Kidney (tissue), 22 donors: ENCODE measurements at places on chromosomes 7 and 10. TPM values are rescaled to one million over a fixed set of nuclear protein-coding genes. Genes with fewer than 3 reads are reported as not detected.

The AGR3 gene
- 20.3 TPM for total RNA-seq

The AKR1D1 gene
- total RNA-seq = not detected

The HOXA2 gene
- total RNA-seq = 2.9 TPM

The TMEM213 gene
- 30.2 TPM for total RNA-seq

The ZNF33A gene
- total RNA-seq = 42.6 TPM

The NKX6-2 gene
- 2.5 TPM for total RNA-seq

The TRPV5 gene
- 1.4 TPM for total RNA-seq

The NYAP1 gene
- total RNA-seq = 0.41 TPM

The MMP21 gene
- total RNA-seq = 0.13 TPM

The OR9A2 gene
- total RNA-seq = not detected

The HDAC9 gene
- 22.1 TPM for total RNA-seq

The HACD1 gene
- total RNA-seq = 11.6 TPM

The COL26A1 gene
- 1.2 TPM for total RNA-seq

The LIPF gene
- total RNA-seq = not detected
